ENCODE measurements at places on chromosomes 3 and 15.

- peak; percentile 100 for DNase-seq
These were observed at the start of the genes BTD and HACL1 for GRCh38 chr3:15601399-15602145. Gene BTD, plus strand, starts transcription at chr3:15601745. Its CDS starts 33,695 bp downstream, at chr3:15635440. Gene HACL1, minus strand, starts transcription at chr3:15601569. Its CDS starts 106 bp downstream, at chr3:15601463.

- no peak for DNase-seq
These were observed 977.5 kb downstream of the TUSC7 start for GRCh38 chr3:117687096-117687495.

GRCh38 chr3:43370293-43370980 is 84.1 kb downstream of the SNRK start:
- DNase-seq = no peak

DNA sequence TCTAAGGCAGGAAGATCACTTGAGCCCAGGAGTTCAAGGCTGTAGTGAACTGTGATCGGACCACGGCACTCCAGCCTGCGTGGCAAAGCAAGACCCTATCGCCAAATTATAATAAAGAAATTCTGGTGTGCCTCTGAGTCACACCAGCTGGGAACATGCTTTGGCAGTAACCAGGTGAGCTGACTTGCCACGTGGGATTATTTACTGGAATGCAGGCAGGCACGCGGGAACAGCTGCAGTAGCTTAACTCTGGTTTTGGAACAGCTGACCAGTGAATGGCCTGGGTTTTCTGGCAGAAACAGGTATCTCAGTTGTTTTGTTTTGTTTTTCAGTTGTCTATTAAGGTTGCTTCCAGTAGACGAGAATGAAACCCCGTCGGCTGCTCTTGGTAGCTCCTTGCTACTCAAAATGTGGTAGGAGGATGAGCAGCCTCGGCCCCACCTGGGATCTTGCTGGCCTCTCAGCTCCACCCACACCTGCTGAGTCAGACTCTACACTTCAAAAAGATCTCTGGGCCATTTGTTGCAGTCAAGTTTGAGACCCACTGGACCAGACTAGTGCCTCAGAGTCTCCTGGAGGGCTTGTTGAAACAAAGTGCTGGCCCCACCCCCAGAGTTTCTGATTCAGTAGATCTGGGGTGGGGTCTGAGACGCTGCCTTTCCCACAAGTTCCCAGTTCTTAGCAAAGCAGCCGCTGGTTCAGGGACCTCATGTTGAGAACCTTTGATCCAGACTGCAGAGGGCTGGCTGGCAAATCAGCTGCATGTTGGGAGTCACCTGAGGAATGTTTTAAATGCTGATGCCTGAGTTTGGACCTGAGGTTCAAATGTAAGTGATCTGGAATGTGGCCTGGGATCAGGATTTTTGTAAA is 26.6 kb downstream of the IDH2 start:
- DNase-seq = no peak

DNA sequence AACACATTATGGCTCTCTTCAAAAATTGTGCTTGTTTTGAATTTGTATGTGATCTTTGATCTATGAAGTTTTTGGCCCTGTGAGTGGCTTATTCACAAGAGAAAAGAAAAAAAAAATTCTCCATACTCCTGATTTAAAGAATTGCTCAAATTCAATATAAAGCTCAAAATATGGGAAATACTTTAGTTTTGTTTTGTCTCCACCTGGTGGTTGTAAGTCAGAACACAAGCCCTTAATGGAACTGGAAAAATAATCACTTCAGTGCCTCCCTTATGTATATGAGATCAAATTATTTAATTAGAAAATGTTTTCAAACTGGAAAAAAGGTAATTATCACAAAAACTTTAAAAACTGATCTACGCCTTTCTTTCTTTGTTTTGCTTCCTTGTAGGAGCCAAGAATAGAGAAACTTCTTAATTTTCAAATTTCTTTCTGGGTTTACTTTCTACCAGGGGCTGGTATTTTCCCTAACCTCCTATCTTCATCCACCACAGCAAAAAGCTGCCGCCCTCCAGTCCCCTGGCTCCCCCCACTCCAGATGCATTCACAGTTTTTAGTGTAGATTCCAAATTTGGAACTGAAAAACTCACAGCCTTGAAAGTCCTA is 50.6 kb downstream of the SERP1 start:
- DNase-seq = peak; percentile 63

DNA sequence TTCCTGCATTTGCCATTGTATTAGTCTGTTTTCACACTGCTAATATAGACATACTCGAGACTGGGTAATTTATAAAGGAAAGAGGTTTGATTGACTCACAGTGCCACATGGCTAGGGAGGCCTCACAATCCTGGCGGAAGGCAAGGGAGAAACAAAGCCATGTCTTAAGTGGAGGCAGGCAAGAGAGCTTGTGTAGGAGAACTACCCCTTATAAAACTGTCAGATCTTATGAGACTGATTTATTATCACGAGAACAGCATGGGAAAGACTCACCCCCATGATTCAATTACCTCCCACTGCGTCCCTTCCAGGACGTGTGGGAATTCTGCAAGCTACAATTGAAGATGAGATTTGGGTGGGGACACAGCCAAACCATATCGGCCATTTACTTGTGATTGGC is 27.8 kb downstream of the YEATS2 start:
- DNase-seq = no peak

DNA sequence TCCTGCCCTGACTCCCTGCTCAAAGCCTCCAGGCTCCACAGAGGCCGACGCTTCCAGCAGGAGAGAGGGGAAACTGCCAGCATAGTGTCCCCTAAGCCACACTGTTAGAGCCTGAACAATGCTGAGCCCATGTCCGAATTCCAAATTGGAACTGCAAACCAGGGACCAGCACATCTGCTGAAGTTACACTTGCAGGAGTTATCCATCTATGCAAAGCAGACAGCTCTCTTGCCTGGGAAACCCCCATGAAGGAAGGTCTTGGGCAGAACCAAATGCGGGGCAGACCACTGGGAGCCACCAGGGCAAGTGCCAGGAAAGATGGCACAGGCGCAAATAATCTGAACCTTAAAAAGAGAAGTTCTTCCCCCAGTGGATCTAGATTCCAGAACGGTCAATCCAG is 625 bp downstream of the LRRC15 start:
- no peak for DNase-seq

- DNase-seq = no peak
These were observed 22.9 kb downstream of the ATP11B start for GRCh38 chr3:182816181-182816580.

DNA sequence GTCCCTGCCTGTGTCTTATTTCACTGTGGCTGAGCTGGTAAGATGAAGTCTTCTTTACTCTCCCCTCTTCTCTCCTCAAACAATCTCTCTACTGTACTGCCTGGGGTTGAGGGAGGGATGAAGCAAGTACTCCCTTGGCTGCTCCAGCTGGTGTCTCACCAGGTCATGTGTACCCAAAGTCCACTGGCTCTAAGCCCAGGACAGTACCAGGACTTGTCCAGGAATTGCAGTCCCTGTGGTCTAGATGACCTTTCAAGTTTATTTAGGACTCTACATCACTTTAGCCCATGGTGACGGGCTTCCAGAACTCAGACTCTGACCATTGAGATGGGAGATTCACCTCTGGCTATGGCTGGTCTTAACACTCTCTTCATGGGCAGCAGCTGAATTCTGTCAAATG is 17.5 kb upstream of the SLC27A2 start:
- DNase-seq = no peak

DNA sequence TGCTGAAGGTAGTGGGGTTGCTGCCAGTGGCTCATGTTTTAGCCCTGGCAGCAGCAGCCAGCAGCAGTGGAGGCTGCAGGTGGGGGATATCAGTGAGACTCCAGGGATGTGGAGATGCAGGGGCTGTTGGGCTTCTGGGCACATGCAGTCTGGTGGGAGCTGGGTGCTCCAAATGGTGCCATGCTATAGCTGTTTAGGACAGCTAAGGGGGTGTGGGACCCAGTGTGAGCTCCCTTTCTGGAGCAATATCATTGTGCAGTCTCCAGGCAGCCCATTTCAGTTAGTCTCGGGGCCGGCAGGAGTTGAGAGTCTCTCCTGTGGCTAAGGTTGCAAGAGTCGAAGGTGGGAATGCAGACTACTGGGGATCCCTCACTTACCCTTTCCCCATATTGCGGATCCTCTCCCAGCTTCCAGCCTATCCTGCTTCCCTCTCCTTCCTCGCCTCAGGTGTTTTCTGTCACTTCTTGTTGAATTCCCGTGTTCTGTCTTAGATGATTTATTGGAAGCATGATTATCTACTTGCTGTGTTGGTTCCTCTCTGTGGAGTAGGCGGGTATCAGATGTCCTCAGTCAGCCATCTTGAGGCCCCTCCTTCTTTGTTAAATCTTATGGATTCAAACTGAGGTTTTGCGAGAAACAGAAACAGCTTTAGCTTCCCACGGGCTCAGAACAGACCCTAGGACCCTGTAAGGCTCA is 112.0 kb downstream of the FAM43A start:
- no peak for DNase-seq

DNA sequence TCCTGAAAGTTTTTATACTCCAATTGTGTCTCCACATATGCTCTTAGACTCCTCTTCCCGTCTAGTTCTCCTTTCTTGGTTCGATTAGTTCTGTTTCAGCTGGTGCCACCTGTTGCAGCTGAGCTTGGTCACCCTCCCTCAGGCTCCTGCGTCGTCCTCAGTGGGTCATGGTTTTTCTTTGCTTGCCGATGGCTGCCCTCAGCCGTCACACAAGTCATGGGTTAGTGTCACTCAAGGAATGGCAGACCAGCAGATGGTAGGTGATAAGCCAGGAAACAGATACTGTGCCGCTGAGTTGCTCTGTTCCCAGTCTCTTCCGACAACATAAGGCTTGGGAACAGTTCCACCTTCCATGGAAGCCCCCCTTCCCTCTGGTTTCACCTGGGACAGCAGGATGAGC is 109.9 kb downstream of the IGF1R start:
- DNase-seq = no peak

DNA sequence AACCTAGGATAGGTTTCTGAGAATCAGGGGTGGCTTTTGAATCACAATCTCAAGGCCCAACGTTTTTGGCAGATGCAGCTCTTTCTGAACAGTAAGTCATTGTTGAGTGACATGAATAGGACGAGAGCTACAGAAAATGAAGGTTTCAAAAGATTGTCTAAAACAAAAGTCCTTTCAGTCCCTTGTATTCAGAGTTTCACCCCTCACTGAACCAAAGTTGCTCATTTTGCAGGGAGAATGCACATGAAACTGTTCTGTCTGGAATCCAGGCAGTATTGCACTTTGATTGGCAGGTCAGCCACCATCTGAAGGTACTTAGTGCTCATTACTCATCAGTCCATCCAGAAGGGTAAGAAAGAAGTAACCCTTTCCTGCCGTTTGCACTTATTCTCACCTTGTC is 24.1 kb upstream of the RASGRP1 start:
- peak; percentile 5 for DNase-seq

GRCh38 chr3:32256206-32256605 is 17.7 kb downstream of the CMTM8 start:
- DNase-seq = no peak

DNA sequence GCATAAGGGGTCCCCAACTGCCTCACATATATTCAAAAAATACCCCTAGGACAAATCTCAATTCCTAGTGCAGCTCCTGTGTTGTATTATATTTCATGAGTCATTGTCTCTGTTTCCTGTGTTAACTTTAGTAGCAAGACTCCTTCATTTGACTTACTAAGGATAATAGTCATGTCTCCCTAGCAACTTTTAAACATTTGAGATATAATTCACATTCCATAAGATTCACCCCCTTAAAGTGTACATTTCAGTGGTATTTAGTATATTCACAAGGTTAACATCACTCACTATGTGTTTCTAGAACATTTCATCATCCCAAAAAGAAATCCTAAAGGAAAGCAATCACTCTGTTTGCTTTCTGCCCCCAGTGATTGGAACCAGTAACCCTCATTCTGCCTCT is 121.3 kb upstream of the WNT7A start:
- DNase-seq = peak; percentile 53

DNA sequence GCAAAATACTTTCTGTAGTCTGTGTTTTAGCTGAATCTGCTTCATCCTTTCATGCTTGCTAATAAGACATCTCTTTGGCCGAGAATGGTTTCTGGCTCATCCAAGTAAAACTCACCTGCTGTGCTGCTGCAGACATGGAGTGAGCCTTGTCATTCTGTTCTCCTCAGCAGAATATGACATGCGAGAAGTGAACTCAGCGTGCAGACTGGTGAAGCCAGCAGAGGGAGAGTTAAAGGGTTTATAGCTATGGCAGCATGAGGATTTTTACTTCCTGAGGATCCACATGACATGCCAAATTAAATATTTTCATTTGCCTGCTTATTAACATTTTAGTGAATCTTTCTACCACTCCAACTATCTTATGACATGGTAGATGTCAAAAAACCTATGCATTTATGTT is 658.4 kb upstream of the NECTIN3 start:
- no peak for DNase-seq

DNA sequence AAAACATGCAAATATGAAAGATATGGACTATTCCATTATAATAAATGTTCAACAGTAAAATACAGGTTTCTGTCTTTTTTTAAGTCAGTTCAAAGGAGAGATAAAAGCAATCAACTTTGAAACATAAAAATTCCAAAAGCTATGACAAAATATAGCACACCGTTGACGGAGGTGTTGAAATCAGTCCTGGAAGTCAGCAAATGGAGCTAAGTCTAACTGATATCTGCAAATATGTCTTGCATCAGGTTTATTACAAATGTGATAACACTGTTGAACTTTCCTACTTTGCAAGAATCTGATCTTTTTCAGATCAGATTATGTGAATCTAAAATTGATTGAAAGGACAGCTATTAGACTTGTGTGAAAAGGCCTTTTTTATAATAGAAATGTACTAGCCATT is 300.7 kb downstream of the SHOX2 start:
- DNase-seq = no peak

GRCh38 chr3:140559546-140559945 is 118.3 kb upstream of the TRIM42 start:
- no peak for DNase-seq

GRCh38 chr15:61659566-61660190 is 400.6 kb downstream of the VPS13C start:
- peak; percentile 79 for DNase-seq

- no peak for DNase-seq
These were observed 16.9 kb upstream of the P2RY13 start for GRCh38 chr3:151346292-151346691.

DNA sequence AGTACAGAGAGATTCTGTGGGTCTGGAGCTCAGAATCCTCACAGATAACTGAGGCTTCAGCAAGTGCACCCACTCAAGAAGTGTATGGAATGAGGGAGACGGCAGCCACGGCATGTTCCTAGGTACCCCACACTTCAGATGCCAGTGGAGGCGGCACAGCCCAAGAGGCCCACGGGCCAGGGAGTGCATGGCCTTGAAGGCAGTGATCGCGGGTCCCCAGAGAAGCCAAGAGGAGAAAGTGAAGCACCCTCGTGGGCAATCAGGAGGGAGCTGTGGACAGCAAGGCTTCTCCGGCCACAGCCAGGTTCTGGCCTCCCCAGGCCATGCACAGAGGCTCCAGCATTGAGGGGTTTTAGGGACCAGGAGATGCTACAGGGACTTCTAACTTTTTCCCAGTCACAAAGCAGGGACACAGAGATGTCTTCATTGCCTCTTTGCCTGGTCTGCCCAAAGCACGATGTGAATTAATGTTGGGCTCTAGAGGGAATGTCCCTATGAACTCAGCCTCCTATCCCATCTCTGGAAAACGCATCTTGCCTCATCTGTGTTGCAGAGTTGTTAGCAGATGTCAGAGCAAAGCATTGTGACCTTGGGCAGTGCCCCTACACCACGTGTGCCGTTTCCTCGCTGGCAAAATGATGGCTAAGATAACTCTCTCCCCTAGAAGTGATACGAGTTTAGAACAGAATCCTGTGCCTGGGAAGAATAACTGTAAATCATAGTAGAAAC is 2.6 kb upstream of the MAP6D1 start:
- no peak for DNase-seq

- DNase-seq = no peak
These were observed 350.5 kb downstream of the TIGIT start for GRCh38 chr3:114644367-114644766.

- DNase-seq = peak; percentile 27
These were observed 198.4 kb downstream of the ATP10A start for GRCh38 chr15:25664761-25665160.
